ENCODE measurements at places on chromosomes 4 and X. TPM values are rescaled to one million over a fixed set of nuclear protein-coding genes. Genes with fewer than 3 reads are reported as not detected.

The DCAF4L1 gene
- total RNA-seq = 0.07 TPM

The AREG gene
- total RNA-seq = 0.24 TPM

The RTL3 gene
- not detected for total RNA-seq

The TMEM271 gene
- not detected for total RNA-seq

The ADGRL3 gene
- 5.9 TPM for total RNA-seq

- H3K27me3 ChIP-seq = no peaks in the 10 kb centered on the region
- H3K4me3 ChIP-seq = no peak overlapping the region
- DNase-seq = no peak
- no peaks in the 10 kb centered on the region for H3K4me1 ChIP-seq
- H3K27ac ChIP-seq = no peak overlapping the region
- no peaks in the 10 kb centered on the region for H3K36me3 ChIP-seq
These were observed 642.2 kb downstream of the C4orf33 start for GRCh38 chr4:129738175-129738574.

The PLK4 gene
- total RNA-seq = 40.2 TPM

GRCh38 chr4:25425361-25425760 is 48.3 kb downstream of the ANAPC4 start:
- H3K27me3 ChIP-seq = no peaks in the 10 kb centered on the region
- H3K27ac ChIP-seq = no peak overlapping the region
- H3K36me3 ChIP-seq = peaks cover 2% of the 10 kb centered on the region
- H3K4me3 ChIP-seq = no peak overlapping the region
- no peaks in the 10 kb centered on the region for H3K4me1 ChIP-seq
- no peak for DNase-seq

DNA sequence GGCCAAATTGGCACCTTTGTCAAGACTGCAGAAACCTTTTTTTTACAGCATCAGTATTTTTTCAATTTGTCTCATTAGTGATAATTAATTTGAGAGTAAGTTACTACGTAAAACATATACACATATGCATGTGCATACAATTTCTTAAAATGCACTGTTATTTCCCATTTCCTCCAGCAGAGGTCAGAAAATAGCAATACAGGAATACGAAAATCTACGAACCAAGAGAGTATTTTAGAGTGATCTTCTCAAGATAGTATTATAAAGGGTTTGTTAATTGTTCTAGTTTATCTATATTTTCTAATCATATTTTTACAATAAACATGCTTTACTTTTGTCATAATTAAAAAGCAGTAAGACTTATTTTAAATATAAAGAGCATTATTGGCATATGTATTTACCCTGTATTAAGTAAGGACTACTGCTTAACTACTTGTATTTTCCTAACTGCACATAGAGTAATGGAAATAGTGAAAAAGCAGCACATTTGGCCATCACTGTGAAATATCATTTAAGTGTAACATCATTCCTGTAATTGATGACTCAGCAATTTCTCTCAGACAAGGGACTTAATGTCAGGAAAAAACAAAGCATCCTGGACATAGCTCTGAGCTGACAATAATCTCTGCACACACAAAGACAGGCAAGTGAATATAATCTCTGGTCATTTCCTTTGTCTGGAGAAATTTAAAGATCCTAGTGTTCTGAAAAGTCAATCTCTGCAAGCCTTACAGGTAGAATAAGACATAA is 45.6 kb downstream of the MAOB start:
- H3K27ac ChIP-seq = no peak overlapping the region
- no peaks in the 10 kb centered on the region for H3K27me3 ChIP-seq
- no peaks in the 10 kb centered on the region for H3K36me3 ChIP-seq

The FGA gene
- not detected for total RNA-seq

DNA sequence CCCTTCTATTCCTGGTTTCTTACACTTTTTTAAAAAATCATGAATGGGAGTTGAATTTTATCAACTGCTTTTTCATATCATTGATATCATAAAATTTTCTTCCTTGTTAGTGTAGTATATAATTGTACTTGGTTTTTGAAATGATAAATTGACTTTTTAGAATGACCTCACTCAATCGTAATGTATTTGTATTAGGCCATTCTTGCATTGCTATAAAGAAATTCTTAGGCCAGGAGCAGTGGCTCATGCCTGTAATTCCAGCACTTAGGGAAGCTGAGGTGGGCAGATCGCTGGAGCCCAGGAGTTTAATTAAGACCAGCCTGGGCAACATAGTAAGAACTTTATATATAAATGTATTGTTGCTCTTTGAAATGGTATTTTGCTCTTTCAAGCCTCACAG is 6.3 kb downstream of the EXOC1 start:
- no peak overlapping the region for H3K4me3 ChIP-seq
- no peak overlapping the region for H3K27ac ChIP-seq
- no peaks in the 10 kb centered on the region for H3K27me3 ChIP-seq
- H3K4me1 ChIP-seq = no peaks in the 10 kb centered on the region
- DNase-seq = no peak

The PRIMPOL gene
- 4.9 TPM for total RNA-seq

- peaks cover 10% of the 10 kb centered on the region for H3K4me1 ChIP-seq
- H3K27me3 ChIP-seq = no peaks in the 10 kb centered on the region
- no peak overlapping the region for H3K27ac ChIP-seq
- H3K36me3 ChIP-seq = no peaks in the 10 kb centered on the region
These were observed 2.4 kb downstream of the RHOH start for GRCh38 chr4:40199179-40199670.

DNA sequence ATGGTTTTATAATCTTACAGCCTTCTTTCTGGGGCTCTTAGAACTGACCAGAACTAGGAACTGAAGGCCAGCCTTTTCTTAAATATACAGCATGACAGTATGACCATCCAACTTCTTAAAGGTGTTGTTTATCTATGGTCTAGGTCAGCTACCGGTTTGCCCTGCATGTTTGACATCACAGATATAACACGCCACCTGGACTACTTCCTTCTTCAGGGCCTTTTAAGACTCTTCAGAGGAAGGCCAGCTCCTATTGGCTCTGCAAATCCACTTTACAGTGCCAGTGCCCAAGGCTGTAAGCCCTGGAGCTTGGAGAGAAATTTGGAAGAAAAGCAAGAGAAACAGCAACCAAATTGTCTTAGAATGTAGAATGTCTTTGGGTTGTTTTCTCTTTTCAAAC is 185.5 kb downstream of the MGST2 start:
- no peak for DNase-seq
- no peak overlapping the region for H3K4me3 ChIP-seq
- no peak overlapping the region for H3K27ac ChIP-seq
- peaks cover 2% of the 10 kb centered on the region for H3K36me3 ChIP-seq
- peaks cover 7% of the 10 kb centered on the region for H3K4me1 ChIP-seq
